Activated CD8-positive, alpha-beta memory T cell treated with anti-CD3 and anti-CD28 coated beads for 1 hour (primary cell): ENCODE measurements at places on chromosomes 5 and 9.

DNA sequence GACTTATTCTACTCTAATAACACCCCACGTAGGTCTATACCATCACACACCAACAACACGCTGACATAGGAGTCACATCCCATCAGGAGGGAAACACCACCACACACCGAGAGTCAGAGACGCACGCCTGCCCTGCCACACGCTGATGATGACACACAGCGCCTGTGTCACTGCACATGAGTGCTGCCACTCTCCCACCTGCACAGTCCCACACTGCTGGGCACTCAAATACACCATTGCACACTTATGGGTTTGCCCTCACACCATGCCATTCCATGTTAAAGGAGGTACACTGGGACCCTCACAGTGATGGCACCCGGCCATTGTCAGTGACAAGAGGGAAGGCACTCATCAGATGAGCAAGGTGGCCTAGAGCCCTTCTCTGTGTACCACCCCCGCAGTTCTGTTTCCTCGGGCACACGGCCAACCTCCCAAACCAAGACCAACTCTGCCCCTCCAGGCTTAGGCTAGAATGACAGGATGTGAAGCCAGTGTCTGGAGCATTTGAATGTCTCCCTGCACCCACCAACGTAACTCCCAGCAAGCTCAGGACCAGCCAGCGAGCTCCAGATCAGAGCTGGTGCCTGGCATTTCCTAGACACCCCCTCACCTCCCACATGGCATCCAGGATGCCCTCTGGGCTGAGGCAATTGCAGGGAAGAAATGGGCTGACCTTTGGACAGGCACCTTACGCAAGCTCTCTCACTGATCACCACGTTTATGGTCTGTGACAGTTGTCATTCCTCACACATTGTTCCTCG is 3.6 kb upstream of the CPLX2 start:
- DNase-seq = no peak

DNA sequence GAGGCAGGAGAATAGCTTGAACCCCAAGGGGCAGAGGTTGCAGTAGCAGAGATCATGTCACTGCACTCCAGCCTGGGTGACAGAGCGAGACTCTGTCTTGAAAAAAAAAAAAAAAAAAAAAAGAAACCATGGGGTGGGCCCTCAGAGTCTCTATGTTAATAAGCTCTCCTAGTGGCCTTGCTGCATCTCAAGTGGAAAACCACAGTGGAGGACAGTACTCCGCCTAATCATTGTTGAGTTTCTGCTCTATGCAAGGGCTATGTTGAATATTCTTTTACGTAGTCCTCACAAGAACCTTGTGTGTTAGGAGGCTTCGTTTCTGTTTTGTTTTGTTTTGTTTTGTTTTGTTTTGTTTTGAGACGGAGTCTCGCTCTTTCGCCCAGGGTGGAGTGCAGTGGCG is 48.9 kb downstream of the TJP2 start:
- DNase-seq = no peak

DNA sequence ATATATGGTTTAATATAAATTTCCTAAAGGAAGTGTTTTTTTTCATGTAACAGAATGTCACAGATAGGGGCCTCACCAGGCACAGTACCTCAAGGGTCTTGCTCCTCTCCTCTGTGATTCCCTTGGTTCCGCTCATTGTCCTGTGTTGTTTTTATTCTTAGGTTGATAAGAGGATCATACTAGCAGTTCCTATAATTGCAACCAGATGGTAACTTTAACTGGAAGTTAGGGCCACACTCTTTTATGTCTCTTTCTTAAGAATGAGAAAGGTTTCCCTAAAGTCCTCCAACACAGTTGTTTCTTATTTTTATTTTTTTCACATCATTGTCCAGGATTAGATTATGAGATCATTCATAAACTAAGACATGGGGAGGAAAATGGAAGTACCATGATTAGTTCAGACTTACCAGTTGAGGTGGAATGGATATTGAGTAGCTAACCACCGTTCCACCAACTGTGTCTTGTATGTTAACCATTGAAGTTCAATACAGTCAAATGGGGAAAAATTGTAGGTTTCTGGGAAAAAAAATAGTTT is 41.1 kb downstream of the FAM174A start:
- DNase-seq = no peak

GRCh38 chr5:131630208-131630962 is 4.6 kb downstream of the RAPGEF6 start:
- DNase-seq = no peak

GRCh38 chr5:73673161-73673591 is 47.2 kb downstream of the ARHGEF28 start:
- no peak for DNase-seq

DNA sequence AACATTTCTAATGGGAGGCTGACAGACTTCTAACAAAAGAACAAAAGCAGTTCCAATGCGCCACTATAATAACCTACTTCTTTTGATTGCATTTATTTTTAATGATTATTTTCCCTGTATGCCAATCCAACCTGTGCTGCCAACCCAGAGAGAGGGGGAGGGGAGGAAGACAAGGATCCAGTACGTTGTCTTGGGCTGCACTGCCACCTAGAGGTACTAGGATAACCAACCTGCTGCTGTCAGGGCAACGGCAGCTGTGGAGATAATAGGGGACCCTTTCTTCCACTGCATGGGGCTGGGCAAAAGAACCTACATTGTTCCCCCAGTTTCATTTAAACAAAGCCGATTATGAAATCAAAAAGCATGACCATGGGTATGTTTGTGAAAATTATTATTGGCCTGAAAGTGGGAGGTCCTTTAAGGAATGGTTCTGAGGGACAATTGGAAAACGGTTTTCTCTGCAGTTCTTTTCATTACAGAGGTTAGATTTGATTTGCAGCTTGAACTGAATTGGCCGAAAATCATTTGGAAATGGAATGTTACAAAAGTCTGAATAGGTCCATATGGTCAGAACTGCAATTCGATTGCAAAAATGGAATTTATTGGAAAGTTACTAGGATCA is 101.3 kb downstream of the RASEF start:
- DNase-seq = no peak

DNA sequence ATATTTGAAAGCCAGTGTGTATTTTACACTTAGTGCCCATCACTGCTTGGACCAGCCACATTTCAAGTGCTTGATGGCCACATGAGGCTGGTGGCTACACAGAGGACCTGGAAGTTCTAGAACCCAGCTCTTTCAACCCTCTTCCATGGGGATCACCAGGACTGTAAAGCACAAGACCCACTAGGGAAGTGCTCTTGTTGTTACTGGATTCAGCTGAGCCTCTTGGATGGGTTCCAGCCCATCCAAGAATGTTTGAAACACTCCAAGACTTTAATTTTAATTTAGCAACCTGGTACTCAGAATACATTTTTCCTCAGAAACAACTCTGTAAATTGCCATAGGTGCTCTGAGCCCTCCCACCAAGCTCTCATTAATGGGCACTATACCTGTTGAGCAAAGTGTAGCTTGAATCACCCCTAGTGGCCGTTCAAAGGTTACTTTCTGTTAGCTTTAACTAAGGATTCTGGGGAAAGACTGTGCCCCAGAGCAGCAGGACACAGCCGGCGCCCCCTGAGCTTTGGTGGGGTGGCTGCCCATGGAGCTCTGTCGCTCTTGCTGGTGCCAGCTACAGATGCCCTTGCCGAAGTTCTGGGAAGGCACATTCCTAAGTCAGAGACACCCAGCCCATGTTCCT is 212.4 kb downstream of the HSD17B3 start:
- no peak for DNase-seq

DNA sequence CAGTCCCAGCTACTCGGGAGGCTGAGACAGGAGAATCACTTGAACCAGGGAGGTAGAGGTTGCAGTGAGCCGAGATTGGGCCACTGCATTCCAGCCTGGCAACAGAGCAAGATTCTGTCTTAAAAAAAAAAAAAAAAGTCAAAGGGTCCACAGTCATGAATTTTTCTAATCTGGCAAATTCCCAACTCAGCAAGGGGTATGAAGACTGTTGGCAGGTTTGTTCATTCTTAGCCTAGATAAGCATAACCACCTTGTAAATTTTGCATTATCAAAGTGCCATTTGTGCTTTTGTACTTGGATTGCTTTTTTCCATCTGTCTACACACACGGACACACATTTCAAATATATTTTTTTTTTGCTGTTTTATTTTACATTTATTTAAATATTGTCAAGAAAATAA is 299.8 kb upstream of the NUDT12 start:
- DNase-seq = no peak

DNA sequence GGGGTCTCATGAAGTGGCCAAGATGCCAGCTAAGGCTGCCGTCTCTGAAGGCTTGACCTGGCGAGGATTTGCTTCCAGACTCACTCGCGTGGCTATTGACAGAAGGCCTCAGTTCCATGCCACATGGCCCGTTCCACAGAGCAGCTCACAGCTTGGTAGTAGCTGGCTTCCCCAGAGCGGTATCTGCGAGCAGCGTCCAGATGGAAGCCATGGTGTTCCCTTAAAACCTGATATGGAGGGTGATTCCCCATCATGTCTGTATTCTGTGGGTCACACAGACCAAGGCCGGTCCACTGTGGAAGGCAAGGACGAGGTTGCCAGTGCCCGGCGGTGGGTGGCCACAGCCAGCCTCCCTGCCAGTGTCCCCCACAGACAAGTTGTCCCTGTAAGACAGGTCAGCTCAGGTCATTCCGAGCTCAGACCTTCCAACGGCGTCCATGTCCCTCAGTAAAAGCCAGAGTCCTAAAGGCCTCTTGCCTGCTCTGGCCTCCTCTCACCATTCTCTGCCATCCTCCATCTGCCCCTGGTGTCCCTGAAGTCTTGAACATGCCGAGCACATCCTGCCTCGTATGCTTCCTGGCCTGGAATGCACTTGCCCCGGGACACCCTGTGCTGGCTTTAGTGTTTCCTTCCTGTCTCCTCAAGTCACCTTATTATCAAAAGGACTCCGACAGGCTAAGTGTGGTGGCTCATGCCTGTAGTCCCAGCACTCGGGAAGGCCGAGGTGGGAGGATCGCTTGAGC is 61.3 kb upstream of the LRRTM2 start:
- no peak for DNase-seq

- no peak for DNase-seq
Measured at GRCh38 chr9:95584176-95584575, 67.4 kb upstream of the PTCH1 start.

DNA sequence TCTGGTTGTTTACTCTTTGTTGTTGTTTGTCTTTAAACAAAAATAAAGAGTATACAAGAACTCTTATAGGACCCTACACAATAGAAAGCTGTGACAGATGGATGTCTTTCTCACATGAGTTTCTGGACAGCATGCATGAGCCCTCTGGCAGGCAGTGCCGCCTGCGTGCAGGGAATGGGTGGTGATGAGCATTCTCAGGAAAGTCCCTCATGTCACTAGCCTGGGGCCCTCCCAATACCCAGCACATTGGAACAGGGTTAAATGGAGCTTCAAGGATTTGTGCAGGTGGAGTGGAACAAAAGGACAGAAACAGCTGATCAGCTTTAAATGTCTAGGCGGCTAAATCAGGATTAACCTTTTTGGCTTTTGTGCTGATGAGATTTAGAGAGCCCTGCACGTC is 181.0 kb upstream of the CD180 start:
- DNase-seq = no peak

- no peak for DNase-seq
Measured at GRCh38 chr5:118776755-118777154, 211.6 kb downstream of the DTWD2 start.

DNA sequence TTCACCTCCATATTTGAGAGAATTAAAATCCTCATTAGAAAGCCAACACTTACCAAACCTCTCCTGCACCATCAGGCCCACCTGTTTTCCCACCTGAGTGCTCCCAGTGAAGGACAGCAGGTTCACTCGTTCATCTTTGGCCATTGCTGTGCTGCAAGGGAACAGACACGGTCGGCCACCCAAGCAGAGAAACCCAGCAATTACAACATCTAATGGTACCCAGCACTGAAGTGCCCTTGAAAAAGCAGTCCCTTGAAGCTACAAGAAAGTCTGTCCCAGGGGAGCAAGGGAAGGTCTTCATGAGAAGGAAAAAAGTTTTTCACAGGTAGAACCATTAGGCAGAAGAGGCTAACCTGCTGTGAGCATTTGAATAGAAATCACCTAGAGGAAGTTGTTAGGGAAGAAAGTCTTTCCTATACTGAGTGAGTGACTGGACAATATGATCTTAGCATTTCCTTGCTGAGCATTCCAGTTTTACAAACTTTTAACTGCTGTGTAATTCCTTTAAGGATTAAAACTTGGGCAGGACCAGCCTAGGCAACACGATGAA is 26.7 kb downstream of the ALDH7A1 start:
- DNase-seq = no peak

DNA sequence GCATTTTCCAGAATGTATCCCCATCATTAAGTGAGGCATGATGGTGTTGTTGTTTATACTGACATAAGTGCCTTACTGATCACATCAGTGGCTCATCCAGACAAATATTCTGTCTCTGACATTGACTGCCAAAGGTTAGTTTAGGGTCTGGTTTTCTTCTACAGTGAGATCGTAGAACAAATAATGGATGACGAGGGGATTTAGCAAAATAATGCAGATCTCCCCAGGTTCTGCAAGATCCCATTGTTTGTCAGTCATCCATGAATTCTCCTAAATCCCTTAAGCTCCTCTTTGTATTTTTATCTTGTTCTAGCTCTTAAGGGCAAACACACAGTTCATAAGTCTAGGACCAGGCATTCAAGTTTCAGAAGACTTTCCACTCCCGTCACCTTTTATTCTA is 93.1 kb upstream of the DHFR start:
- no peak for DNase-seq

- DNase-seq = no peak
Measured at GRCh38 chr9:14156046-14156445, 157.9 kb downstream of the NFIB start.

DNA sequence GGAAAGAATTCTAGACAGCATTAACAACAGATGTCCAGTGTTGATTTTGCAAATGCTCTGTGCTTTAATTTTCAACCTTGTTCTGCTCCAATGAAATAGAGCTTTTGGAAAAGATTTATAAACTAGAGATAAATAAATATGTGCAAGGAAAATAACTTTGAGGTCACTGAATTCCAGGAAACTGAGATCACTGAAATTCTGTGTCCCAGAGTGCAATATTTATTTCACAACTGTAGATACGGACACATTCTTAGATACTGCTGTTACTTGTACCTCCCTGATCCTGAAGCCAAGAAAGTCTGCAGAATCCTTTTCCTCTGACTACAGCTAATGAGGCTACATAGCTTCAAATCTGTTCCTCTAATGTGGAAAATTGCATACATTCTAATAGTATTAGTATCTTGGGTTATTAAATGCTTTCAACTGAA is 222.9 kb downstream of the DOCK8 start:
- no peak for DNase-seq

DNA sequence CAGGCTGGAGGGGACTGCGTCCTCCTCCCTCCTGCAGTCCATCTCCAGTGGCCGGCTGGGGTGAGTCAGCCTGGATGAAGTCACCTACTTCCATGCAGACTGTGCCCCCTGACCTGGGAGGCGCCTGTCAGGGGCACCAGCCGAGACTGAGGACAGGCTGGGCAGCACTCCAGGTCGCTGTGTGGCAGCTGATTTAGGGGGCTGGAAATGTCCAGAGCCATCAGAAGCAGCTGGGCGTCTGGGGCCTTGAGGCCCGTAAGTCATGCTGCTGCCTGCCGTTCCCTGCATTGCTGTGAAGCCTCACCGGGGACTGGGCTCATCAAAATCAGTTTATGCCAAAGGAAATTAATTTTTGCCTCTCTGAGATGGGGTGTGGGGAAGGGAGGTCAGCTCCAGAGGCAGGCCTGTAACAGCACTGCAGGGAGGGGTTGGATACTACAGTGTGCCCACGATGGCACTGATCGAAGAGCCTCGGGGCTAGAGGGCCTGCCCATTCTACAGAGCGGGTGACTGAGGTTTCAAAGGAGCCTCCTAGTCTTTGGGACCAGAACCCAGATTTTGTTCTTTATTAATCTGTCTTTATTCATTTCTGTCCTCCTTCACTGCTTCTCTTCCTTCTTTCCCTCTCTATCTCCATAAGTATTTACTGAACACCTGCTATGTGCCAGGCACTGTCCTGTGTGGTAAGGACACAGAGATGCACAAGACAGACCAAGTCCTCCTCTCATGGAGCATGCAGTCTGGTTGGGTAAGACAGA is 70.4 kb upstream of the PSD2 start:
- DNase-seq = no peak
